H54 (cell line): ENCODE measurements at places on chromosomes 7 and 10.
A peak's percentile ranks its signal among the peaks of the same experiment; 100 is the strongest.

DNA sequence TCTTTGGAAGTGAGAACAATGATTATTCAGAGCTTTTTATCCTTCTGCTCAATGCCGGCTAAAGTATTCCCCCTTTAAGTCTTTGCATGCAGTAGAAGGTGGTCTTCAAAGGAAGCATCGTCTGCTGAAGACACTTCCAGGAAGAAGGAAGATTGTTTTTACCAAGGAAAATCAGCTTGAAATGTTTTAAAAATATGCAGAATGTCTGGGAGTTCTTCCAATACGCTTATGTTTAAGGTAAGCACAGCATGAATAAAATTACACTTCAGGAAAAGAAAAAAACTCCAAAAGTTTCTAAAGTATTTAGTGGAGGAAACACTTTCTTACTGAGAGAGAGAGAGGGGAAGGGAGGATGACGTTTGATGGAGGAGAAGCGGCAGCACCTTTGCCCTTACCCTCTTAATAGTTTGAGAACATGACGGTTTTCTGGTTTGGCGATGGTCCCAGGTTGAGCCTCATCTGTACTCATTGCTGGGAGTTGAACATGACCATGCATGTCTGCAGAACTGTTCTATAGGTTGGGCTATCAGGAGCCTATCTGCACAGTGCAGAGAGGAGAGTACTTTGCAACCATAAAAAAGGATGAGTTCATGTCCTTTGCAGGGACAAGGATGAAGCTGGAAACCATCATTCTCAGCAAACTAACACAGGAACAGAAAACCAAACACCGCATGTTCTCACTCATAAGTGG is 338.1 kb downstream of the ACTR3B start:
- DNase-seq, result no peak

- DNase-seq, result no peak
These were observed 10.8 kb downstream of the C1QL3 start for GRCh38 chr10:16510843-16511242.

DNA sequence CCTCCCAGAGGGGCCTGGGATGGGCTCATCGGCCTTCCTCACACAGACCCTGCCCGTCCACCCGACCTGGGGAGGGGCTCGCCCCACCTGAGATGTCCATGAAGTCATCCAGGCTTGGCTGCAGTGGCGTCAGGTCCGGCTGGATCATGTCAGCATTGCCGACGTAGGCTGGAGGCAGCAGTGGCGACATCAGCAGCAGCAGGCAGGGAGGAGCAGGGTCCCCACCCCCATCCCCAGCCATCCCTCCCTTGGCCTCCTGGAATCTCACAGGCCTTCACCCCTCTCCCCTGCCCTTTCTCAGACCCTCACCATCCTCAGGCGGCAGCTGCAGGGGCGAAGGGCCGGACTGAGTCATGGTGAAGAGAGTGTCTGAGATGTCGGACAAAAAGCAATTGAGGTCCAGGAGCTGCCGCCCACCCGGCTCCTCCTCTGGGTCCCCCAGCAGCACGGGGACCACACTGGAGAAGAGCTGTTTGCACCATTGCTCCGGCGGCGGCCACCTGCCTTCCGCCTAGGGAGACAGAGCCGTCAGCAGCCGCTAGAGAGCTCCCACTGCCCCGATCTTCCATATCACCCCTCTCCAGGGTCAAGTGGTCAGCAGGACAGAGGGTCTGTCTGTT is 18.6 kb downstream of the MLXIPL start:
- no peak for DNase-seq

- DNase-seq, result no peak
These were observed 255.1 kb downstream of the OTUD1 start for GRCh38 chr10:23693925-23694324.

DNA sequence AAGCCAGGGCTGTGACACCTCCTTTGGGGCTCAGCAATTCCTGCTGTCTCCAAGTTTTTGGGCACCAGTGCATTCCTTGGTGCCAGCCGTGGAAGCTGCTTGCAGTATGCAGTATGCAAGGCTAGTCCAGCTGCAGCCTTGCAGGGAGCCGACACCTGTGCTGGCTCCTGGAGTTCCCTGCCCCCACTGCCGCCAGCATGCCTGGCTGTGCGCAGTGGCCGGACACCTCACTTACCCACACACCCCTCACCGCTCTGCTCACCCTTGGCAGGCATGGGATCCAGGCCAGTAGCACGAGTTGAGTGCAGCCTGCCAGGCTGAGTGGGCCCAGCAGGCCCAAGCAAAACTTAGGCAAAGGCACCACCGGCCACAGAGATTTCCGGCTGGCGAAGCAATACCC is 77.4 kb downstream of the SAMD9 start:
- no peak for DNase-seq

DNA sequence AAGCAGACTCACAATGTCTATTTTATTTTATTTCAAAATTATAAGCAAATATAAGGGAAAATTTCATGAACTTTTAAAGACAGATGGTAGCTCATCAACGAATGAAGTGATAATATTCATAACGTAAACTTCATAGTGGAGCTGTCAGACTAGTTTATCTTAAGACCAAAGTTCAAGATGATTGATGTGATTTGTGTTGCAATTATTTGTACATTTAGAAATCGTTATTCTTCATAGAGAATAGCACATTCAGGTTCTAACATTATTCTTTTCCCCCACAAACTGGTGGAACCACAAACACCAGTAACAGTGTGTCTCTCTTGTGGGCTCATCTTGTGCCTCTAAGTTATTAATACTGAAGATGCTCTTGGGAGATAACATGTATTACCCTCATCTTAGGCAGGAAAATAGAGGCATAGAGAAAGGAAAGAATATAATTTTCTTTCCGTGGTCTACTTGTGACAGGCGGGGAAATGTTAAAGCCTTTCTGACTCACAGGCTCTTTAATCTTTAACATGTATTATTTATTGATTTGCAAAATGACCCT is 37.0 kb downstream of the CCSER2 start:
- no peak for DNase-seq

- DNase-seq, result no peak
These were observed 211.2 kb downstream of the SEMA3D start for GRCh38 chr7:84975586-84976185.

GRCh38 chr7:87038993-87039690 is 20.3 kb downstream of the ELAPOR2 start:
- DNase-seq, result no peak

DNA sequence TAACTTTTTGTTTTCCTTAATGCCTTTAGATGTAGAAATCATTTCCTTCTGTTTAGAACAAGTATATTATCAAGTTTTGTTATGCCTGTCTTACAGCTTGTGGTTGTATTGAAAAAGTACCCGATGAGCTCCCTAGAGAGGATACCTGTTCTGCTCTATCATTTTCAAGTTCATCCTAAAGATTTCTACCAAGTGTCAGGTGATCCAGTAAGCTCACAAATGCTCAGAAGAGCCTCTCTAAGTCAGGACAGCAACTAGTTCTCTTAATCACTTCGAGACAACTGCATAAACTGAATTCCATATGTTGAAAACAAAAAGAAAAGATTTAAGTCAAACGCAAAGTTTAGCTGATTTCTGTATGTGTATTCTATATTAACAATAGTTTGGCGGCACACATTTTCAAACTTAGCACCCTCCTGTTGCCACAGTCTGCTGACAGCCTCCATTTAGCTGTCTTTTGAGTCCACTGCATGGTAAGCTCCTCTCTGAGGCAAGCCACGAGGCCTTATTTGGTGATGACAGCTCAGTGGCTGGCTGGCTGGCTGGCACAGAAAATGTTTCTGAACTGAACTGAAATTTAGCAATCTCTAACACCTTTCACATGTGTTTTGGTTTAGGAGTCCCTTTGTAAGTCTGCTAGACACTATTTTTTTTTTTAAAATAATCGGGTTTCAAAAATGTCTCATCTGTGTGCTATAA is 59.4 kb downstream of the SEMA3C start:
- DNase-seq, result no peak

DNA sequence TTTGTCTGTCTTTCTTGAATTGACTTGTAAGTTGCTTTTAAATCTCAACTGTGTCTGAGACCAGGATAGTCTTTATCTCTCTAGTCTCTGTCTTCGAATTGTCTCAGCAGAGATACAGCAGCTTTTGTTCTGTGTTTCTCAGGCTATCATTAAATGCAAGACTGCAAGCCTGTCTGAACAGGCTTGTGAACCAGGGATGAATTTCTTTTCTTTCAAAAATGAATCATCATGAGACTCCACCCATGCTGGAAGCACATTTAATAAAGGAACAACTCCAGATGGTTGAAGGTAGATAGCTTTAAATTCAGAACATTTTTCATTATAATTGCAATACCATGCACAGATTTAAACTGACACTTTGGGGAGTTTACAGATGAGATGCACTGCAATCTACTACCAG is 155.9 kb downstream of the SEC23IP start:
- no peak for DNase-seq

- no peak for DNase-seq
These were observed 84.9 kb upstream of the ZNF716 start for GRCh38 chr7:57364933-57365710.

DNA sequence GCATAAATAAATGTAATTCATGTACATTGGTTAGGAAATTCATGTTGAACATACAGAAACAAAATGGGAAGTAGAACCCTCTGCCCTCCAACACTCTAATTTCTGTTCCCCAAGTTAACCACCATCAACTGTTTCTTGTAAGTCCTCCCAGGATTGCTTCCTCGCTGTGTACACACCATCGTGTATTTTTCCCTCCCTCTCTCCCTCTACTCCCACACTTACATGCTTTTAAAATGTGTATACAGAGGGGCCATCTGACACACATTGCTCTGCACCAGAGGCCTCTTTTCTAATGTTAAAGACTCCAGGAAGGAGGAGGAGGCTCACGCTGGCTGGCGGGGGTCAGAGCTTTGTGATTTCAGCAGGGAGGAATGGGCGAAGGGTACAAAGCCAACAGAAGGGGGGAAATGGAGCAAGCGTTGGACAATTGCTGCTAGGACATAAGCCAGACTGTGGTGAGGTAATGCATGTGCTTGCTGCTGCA is 1.9 kb upstream of the EPHA1 start:
- no peak for DNase-seq

- no peak for DNase-seq
These were observed 132.6 kb downstream of the VPS50 start for GRCh38 chr7:93364806-93365205.

DNA sequence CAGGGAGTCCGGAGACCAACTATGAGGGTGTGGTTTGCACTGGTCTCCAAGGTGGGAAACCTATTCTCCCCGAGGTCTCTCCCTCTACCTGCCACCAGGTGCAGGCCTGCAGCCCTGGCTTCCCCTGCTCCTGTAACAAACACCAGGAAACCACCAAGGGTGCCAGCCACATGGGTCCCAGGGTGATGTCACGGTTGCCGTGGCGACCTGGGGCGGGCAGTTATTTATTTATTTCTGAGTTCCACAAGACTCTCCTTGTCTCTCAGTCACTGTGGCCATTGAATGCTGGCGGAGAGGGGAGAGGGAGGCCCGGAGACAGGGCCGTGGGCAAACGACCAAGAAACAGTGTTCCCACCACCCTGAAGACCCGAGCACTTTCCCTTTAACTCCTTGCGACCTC is 27.0 kb downstream of the MMD2 start:
- DNase-seq, result peak; percentile 68

GRCh38 chr7:67644151-67644550 is 647.5 kb downstream of the TYW1 start:
- DNase-seq, result no peak

DNA sequence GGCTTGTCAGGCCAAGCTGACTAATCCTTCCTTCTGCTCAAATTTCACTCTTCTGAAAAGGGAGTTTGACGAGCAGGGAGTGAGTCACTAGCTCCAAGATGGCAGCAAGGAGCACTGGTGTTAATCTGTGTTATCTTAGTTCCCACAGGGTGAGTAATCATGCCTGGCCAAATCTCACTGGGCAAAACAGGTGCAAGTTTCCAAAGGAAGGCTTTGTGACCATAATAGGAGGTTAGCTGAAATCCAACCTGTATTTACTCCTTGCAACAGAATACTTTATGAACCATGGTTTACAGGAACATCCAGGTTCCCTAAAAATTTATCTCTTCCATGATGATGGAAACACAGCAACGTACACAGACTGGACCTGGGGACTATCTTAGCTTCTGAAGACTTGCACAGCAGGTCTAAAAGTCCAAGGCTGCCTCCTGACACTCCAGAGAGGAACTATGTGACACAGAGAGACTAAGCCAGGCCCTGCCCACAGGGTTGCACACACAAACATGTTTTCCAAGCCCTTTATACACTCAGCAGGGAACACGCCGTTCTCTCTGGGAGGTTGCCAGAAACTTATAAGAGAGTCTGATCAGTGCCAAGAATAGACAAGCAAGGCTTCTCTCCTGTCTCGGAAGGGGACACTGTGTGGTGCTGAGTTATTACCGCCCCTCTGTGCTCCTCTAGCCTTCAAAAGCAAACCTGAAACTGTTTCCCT is 46.3 kb downstream of the PDK4 start:
- DNase-seq, result peak; percentile 81

DNA sequence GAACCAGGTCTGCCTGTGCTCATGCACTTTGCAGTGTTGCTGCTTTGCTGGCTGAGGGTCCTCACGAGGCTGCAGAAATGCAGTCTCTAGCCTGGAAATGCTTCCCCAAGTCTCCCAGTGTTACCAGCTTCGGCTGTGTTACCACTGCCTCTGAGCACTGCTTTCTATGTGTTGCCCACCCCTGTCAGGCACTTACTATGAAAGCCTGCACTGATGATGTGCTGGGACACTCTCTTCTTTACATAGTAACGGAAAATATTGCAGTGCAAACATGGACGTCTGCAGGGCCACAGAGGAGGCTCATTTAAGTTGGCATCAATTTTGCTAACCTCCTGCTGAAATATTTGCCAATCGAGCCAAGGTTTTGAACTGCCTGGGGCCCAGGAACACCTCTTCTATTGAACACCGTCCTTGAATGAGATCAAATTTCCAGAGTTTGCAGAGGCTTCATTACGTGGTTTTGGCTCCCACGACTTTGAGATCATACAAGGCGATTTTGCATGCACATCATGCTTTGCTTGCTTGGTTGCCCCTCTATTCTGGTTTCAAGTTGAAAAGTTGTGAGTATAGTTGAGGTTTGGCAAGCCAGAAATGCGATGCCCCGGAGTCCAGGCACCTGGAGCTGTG is 404.7 kb upstream of the PODXL start:
- no peak for DNase-seq

GRCh38 chr7:18558503-18558902 is 63.0 kb downstream of the HDAC9 start:
- no peak for DNase-seq

GRCh38 chr10:13347043-13347499 is 1.0 kb downstream of the SEPHS1 start:
- DNase-seq, result no peak

DNA sequence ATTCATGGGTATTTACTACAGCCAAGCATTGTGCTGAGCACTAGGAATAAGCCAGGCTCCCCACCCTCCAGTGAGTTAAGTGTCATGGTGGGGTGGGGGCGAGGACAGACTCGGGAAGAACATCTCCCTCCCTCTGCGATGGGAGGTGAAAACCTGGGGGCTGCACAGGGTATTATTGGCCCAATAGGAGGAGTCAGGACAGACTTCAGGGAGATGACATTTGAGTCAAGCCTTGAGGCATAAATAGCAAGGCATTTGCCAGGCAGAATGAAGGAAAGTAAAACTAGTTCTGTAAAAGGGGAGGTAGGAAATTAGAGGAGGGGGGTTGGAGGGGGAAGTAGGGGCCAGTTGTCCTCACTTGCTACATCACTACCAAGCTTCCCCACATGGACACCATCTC is 18.9 kb downstream of the NKX2-3 start:
- no peak for DNase-seq
